ENCODE measurements at places on chromosomes 11 and 22.

GRCh38 chr11:71263386-71263785, 11.0 kb upstream of the SHANK2 start:
- peak; percentile 21 for DNase-seq

DNA sequence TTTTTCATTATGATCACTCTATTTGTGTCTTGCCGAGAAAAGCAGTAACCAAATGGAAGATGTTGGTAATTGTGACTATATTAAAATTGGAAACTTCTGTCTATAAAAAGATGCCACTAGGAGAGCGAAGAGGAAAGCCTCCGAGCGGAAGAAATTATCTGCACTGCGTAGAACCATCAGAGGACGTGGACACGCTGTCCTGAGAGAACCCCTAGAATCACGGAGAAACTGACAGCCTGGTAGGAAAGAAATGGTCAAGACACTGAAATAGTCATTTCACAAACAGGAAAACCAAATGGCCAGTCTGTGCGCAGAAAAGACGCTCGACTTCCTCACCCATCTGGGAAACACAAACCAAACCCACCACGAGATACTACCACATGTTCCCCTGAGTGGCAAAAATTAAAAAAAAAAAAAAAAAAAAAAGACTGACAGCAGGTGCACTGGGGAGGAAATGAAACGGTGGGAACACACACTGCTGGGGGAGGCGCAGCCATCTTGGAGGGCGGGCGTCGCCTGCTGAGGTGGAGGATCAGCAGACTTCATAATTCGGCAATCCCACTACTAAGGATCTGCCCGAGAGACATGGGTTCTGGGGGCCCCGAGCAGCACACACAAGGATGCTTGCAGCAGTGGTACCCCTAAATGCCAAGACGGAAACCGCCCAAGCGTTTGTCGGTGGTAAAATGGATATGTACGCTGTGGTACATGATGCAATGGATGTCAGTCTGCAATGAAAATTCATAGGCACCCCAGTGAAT, 21.3 kb downstream of the IFITM10 start:
- peak; percentile 32 for DNase-seq

- DNase-seq, result no peak
These were observed 99.6 kb downstream of the KIAA1671 start for GRCh38 chr22:25051983-25052710.

DNA sequence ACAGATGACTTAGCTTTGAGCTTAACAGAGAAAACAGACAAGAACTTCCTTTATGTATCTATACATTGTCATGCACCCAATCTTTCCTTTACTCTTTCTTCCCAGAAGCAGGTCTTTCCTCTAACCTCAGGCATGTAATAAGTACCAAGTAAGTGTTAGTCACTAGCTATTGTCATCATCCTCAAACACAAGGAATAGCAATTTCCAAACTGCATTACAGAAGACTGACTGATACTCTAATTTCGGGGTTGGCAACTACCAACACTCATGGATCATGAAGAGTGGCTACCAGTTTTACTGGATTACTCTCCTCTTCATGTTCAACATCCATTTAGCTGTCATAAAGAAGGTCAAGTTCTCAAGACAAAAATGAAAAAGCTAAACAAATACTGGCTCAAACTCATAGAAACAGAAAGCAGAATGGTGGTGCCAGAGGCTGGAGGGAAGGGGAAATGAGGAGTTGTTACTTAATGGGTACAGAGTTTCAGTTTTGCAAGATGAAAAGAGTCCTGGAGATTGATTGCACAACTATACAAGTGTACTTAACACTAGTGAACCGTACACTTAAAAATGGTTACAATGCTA, 111.6 kb downstream of the SIK3 start:
- DNase-seq, result peak; percentile 93

- DNase-seq, result peak; percentile 28
These were observed 48.5 kb upstream of the MN1 start for GRCh38 chr22:27850000-27850521.
